ENCODE measurements at places on chromosomes 2 and 18.

DNA sequence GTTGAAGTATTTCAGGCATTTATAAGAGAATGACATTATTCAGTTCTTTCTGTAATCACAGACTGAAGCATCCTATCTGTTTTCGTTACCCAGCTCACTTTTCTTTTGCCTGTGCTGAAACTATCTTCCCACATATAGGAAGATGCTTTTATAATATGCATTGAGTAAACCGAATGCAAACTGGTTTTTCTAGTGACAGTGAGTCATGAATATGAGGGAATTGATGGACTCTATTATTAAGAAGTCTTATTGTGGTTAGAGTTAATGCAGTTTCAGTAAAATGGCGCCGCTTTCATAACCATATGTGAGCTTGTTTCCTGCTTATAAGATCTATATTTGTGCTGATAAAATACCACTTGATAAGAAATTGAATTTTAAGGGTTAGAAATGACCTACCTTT lies 59.2 kb downstream of the ACVR2A start:
- H3K27me3 ChIP-seq, result no peaks in the 10 kb centered on the region
- no peaks in the 10 kb centered on the region for H3K4me1 ChIP-seq

DNA sequence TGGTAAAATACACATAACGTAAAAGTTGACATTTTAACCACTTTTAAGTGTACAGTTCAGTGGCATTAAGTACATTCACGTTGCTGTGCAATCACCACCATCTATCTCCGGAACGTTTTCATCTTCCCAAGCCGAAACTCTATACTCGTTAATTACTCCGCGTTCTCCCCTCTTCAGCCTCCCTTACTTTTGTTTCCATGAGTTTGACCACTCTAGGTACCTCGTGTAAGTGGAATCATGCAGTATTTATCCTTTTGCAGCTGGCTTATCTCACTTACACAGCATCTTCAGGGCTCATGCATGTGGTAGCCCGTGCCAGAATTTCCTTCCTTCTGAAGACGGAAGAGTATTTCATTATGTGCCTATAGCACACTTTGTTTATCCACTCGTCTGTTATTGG lies 225.2 kb downstream of the SLC4A3 start:
- H3K4me3 ChIP-seq, result no peak overlapping the region
- no peak for DNase-seq
- no peaks in the 10 kb centered on the region for H3K4me1 ChIP-seq
- H3K27me3 ChIP-seq, result no peaks in the 10 kb centered on the region

DNA sequence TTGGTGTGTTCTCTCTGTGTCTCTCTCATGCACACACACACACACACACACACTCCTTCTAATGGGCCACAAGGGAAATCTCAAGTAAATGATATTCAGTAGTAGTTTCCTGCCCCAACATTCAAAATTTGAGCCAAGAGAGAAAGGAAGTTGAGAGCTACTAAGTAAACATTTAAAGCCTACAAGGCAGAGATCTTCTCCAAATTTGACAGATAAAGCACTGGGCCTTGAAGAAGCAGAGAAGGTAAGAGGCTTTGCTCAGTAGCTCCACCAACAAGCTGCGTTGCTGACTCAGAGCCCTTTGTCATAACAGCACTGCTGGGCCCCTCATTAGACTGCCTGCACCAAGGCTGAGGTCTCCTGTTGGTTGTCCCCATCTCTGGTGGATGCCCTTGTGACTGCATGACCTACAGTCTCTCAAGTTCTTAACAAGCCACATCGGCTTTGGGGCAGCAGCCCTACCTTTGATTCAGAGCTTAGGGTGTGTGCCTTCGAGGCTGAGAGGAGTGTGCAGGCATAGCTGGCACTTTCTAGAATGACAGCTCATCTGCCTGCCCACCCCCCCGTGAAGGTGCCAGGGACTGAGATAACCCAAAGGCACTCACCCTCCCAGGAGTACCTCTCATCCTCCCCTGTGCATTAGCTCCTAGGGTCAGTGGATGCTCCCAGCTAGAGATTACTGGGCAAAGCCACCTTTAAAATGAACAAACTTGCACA lies 32.3 kb upstream of the NEB start:
- no peaks in the 10 kb centered on the region for H3K27me3 ChIP-seq
- H3K27ac ChIP-seq, result no peak overlapping the region
- no peaks in the 10 kb centered on the region for H3K36me3 ChIP-seq
- no peaks in the 10 kb centered on the region for H3K4me1 ChIP-seq
- H3K4me3 ChIP-seq, result no peak overlapping the region
- DNase-seq, result no peak

DNA sequence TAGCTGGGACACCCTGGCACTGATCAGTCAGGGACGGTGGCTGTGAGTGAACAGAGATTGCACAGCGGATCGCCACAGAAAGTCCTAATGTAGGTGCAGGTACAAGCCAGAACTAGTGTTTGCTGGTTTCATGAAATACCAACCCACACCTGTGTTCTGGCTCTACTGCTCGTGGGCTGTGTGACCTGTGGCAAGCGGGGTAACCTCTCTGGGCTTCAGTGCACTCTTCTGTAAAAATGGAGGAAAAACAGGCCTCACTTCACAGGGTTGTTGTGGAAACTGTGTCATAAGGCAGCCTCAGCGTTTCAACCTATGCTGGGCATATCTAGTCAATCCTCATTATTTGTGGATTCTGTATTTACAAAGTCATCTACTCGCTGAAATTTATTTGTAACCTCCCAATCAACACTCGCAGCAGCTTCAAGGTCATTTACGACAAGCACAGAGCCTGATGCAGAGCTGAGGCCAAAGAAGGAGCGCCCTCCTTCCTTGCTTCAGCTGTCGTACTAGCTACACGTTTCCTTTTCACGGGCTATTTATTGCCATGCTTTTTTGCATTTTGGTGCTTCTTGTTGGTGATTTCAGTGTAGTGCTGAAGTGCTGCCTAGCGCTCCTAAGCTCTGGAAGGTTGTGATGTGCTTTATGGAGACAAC lies 30.0 kb downstream of the GPR45 start:
- no peaks in the 10 kb centered on the region for H3K4me1 ChIP-seq
- no peaks in the 10 kb centered on the region for H3K27me3 ChIP-seq
- peaks cover 6% of the 10 kb centered on the region for H3K36me3 ChIP-seq
- DNase-seq, result no peak
- no peak overlapping the region for H3K4me3 ChIP-seq

GRCh38 chr2:238162846-238163441 lies 4.2 kb downstream of the ERFE start:
- no peak overlapping the region for H3K27ac ChIP-seq
- no peak for DNase-seq
- no peaks in the 10 kb centered on the region for H3K4me1 ChIP-seq
